ENCODE measurements at places on chromosomes 6 and 20.
A peak's percentile ranks its signal among the peaks of the same experiment; 100 is the strongest.

DNA sequence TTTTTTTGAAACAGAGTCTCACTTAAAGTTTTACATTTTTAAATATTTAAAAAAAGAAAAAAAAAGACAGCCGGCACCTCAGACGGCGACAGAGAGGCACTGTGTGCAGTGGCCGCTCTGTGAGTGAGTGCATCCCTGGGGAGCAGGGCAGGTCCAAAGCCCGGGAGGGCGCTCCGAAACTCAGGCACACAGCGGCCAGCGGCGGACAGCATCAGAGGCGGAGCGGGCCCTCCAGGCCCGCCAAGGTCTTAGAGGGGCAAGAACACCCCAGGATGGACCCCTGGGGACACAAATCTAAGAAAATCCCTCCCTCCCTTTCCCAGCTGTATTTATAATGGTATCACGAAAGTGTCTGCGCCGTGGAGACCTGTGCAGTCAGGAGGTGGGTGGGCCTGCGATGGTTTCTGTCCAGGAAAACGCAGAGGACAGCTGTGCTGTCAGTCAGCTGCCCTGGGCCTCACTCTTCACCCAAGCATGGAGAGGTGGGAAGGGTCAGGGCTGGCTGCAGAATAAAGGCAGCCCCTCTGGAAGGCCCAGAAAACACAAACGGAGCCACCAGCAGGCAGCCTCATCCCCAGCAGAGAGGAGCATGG is 43.8 kb downstream of the TAF4 start:
- no peak for DNase-seq

GRCh38 chr6:34005901-34006531 is 139.9 kb downstream of the GRM4 start:
- DNase-seq = no peak

DNA sequence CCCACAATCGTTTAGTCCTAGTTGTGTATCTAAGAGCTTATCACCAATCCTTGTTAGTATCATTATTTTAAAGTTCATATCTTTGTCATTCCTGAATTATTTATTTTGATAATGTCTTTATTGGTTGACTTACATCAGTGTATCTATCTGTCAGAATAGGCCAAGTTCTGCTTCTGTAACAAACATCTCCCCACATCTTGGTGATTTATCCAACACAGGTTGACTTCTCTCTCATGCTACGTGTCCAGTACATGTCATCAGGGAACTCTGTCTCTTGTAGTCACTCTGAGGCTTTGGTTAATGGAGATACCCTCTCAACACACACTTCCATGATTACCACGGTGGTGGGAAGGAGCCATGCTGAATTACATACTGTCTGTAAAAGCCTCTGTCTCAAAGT is 38.4 kb downstream of the BANF2 start:
- DNase-seq = no peak

- no peak for DNase-seq
These were observed 129.6 kb downstream of the CD24 start for GRCh38 chr6:106844930-106845329.

DNA sequence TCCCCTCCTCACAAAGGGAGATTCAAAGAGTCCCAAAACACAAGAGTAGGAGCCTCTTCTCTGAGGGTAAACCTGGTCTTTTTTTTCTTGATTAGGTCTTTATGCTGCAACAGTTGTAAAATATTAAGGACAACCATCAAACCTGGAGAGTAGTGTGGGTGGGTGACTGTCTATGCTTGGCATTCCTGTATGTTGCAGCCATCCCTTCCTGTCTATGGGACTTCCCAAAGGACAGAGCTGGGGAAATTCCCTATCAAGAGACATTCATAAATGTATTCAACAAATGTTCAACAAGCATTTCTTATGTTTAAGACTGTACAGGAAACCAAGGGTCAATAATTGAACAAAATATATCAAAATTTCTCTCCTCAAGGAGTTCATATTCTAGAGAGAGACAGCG is 5.5 kb downstream of the BTN2A2 start:
- DNase-seq = no peak

DNA sequence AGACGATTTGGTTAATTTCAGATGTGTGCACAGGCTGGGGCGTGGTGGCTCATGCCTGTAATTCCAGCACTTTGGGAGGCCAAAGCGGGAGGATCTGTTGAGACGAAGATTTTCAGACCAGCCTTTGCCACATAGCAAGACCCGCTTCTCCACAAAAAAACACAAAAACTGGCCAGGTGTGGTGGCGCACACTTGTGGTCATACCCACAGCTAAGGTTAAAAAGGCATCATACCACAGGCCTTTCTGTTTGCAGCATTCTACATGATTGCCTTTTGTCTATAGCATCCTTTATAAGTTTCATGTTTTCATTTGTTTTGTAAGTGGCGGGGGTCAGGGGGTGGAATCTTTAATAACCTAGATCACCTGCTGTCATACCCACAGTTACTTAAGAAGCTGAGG is 239.9 kb upstream of the NOX3 start:
- no peak for DNase-seq

- peak; percentile 92 for DNase-seq
These were observed 107.2 kb downstream of the ATP9A start for GRCh38 chr20:51660672-51661608.

- DNase-seq = no peak
These were observed 138.2 kb upstream of the DTNBP1 start for GRCh38 chr6:15800841-15801617.

DNA sequence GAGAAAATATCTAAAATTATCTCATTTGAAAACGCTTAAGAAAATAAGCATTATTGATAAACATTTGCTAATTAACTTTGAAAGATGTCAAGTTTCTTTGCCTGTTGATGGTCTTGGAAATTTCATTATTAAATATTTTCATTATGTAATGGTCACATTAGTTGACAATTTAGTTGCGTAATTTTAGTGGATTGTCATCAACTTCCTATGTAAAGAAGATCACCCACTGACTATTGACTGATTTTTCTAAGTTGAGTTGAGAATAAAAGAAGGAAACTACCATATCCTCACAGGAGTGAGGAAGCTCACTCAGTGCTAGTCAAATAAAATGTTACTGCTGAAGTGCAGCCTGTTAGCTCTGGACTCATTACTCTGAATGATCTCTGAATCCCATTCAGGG is 79.9 kb upstream of the LY86 start:
- DNase-seq = no peak

DNA sequence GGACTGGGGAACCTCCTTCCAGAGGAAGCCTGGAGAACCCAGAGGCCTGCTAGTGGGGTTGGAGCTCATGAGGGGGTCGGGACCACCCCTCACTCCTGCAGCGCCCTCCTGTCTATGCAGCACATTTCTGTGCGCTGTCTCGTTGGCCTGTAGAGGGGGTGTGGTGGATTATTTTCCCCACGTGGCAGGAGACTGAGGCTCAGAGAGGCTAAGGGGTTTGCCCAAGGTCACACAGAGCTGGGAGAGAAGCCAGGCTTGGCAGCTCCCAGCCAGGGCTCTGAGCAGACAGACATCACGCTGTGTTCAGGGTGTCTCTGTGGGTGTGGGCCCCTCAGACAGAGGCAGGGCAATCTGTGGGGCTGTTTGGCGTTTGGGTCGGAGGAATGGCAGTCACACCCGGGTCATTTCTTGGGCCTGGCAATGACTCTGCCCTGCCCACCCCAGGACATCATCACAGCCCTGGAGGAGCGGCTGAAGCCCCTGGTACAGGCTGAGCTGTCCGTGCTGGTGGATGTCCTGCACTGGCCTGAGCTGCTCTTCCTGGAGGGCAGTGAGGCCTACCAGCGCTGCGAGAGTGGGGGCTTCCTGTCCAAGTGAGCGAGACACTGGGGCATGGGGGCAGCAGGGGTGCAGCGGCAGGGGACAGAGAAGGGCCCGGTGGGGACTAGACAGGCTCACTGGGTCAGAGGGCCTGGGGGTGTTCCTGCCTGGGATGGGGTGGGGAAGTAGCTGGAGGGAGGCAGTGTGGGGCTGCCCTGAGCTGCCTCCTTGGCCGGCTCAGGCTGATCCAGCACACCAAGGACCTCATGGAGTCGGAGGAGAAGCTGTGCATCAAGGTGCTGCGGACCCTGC is 27.7 kb downstream of the UQCC2 start:
- no peak for DNase-seq

- no peak for DNase-seq
These were observed 56.8 kb upstream of the MPC1 start for GRCh38 chr6:166439366-166440091.

- no peak for DNase-seq
These were observed 45.9 kb upstream of the PLN start for GRCh38 chr6:118502169-118502568.

GRCh38 chr20:38599410-38599882 is 2.2 kb upstream of the ARHGAP40 start:
- no peak for DNase-seq

DNA sequence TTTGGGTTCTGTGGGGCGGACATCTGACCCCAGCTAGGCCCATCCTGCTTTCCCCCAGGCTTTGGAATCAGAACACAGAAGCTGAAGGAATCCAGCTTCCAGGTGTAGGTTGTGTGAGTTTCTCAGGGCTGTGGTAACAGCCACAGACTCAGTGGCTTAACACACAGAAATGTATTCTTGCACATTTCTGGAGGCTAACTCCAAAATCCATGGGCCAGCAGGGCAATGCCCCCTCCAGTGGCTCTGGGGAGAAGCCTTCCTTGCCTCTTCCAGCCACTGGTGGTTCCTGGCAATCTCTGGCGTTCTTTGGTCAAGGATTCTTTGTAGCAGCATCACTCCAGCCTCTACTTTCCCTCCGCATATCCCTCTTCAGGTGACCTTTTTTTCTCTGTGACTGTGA is 1.3 kb upstream of the EMILIN3 start:
- no peak for DNase-seq

DNA sequence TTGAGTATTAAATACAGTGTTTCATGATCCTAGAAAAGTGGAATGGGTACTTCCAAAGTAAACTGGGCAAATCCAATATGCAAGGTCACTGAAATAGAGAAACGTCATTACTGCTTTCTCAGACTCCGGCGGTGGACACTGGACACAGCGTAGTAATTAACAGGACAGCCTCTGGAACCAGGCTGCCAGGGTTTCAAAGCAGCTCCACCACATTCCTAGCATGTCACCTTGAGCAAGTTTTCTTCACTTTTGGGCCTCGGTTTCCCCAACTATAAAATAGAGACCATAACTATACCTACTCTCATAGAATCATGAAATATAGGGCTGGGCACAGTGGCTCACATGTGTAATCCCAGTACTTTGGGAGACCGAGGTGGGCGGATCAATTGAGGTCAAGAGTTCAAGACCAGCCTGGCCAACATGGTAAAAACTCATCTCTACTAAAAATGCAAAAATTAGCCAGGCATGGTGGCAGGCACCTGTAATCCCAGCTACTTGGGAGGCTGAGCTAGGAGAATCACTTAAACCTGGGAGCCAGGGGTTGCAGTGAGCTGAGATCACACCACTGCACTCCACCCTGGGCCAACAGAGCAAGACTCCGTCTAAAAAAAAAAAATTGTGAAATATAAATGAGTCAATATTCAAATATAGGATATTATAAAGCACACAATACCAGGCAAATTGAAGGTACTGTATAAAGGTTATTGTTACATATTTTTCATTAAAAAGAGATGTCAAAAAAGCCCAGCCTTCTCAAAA is 24.9 kb downstream of the ARHGAP18 start:
- no peak for DNase-seq

GRCh38 chr6:69771158-69771906 is 25.5 kb downstream of the LMBRD1 start:
- no peak for DNase-seq

GRCh38 chr6:95545226-95545625 is 32.1 kb upstream of the MANEA start:
- DNase-seq = no peak
